ENCODE measurements at places on chromosomes 13 and 19. TPM values are rescaled to one million over a fixed set of nuclear protein-coding genes. Genes with fewer than 3 reads are reported as not detected.

GRCh38 chr19:17575871-17576757, 20.7 kb downstream of the COLGALT1 start:
- no peak for DNase-seq

GRCh38 chr19:33050110-33050509, 14.6 kb downstream of the RHPN2 start:
- no peak for DNase-seq

DNA sequence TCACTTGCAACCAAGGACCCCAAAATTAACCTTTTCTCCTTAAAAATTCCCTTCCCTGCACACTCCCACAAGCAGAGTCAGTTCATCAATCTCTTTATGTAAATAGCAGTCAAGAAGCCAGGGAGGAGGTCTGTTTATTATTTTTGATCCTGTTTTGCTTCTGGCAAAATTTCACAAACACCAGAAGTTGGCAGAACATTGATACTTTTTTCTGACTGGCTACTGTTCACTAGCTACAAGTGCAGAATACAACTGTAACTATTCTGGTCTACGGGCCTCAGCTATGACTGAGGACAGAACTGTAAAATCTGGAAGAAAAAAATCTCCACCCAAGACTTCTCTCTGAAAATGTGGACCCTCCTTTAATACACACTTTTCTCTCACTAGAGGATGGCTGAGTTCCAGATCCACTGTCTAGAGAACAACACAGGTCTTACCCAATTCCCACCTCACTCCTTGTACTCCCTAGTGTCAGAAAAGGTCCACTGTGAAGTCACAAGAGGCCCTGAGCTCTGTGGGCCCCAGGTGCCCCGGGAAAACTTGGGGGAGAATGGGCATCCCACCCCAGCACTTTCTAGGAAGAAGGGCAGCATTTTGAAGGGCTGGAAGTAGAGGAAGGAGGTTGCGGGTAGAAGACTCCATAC, 14.5 kb downstream of the STARD13 start:
- no peak for DNase-seq

GRCh38 chr13:102878481-102878880, 32.6 kb downstream of the ERCC5 start:
- no peak for DNase-seq

GRCh38 chr13:110414283-110414682, 107.2 kb downstream of the COL4A2 start:
- DNase-seq = no peak

- DNase-seq = no peak
Measured at GRCh38 chr19:40800997-40801377, 2.0 kb downstream of the EGLN2 start.

DNA sequence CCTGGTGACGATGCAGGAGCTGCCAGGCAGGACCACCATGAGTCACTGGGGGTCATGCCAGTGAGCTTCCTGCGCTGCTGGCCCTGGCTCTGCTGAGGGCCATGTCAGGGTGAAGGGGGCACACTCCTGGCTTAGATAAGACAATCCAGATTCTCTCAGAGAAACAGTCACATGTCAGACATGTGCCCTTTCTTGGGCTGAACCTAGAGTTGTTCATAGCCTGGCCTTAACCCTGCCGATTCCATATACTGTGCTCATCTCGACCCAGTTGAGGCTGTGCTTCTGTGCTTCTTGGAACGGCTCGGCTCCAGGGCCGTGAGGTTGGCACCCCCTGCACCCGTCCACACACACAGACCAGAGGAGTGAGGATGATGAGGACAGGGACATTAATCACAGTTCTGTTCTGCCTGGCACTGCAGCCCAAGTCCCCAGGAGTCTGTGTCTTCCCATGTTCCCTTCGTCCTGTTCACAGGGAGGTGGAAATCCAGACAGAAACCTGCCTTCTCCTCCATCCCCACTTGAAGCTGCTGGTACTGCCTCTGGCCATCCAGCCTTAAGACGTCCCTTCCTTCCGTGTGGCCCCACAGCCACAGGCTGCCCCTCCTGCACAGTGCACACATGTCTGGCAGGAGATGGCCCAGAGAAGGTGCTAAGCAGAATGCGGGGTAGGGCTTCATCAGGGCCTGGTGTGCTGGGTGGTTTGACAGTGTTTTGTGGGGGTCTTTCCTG, 50.0 kb downstream of the LYL1 start:
- DNase-seq = no peak

- no peak for DNase-seq
Measured at GRCh38 chr19:51361239-51361638, 4.9 kb downstream of the ETFB start.

- no peak for DNase-seq
Measured at GRCh38 chr13:94548382-94548781, 47.6 kb downstream of the TGDS start.

GRCh38 chr13:87131611-87132010, 539.6 kb upstream of the SLITRK5 start:
- DNase-seq = no peak

DNA sequence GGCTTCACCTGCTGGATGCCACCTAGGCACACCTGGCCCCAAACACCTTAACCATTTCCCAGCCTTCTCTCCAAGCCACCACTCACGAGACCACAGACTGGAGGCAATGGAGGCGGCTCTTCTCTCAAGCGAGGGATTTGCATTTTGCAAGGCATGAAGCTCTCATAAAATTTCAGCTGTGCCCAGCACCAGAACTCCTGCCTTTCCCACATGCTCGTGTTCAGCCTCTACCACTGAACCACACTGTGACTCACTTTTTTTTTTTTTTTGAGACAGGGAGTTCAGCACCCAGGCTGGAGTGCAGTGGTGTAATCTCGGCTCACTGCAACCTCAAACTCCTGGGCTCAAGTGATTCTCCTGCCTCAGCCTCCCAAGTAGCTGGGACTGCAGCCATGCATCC, 10.6 kb downstream of the NANOS3 start:
- DNase-seq = no peak

DNA sequence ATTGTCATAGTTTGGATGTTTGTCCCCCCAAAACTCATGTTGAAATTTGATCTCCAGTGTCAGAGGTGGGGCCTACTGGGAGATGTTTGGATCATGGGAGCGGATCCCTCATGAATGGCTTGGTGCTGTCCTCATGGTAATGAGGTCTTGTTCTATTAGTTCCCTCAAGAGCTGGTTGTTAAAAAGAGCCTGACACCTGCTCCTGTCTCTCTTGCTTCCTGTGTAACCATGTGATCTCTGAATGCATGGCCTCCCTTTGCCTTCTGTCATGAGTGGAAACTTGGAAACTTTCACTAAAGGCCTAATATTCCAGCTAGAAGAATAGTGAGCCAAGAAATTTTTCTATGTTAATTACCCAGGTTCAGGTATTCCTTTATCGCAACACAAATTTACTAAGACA, 311.4 kb upstream of the ATXN8OS start:
- no peak for DNase-seq

DNA sequence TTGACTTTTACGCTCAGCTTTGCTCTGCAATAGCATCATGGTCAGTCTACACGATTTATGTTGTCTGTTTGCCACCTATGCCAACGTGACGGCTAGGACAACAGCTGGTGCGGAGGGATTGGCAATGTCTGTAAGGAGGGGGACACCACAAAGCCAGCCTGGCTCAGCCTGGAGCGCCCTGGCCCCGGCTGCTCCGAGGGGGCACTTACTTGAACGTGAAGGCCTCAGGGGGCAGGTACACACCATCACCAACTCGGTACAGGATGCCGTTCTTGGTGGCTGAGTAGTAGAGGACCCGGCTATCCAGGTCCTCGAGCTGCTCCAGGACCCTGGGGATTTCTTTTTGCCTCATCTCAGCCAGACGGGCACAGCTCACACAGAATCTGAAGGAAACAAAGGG, 26.4 kb upstream of the EIF3G start:
- no peak for DNase-seq

- DNase-seq = no peak
Measured at GRCh38 chr19:6232601-6233055, 47.1 kb downstream of the MLLT1 start.

- DNase-seq = no peak
Measured at GRCh38 chr19:19538785-19539166, 711 bp downstream of the CILP2 start.

DNA sequence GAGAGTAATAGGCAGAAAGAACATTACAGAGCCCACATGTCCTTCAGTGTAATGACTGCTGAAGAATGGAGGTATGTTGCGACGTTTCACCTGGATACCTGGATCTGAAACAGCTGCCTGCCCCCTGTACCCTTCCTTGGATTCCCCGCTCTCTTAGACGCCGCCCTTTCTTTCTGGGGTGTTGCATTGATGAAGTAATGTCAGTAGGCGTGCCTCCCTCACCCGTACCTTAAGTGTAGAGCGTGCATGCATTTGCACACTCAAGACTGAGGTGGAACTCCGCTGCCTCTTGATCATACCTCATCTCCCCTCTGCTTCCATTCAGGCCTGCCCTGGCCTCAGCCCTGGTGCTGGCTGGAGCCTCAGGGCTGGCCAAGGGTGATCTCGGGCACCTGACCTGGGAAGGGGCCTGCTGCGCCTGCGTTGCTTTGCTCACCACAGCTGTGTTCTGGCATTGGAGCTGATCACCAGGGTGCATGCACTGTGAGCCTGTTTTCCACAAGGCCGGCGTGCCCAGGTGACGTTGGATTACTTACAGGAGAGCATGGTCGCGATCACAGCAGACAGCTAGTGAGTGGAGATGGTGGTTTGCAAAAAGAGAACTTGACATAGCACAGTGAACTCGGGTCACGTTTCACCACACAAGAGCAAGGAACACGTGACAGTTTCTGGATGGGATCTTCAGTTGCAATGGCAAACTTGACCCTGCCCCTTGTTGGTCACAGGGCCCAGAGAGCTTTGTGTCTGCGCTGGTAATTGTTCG, 99.0 kb downstream of the ARHGEF7 start:
- no peak for DNase-seq

DNA sequence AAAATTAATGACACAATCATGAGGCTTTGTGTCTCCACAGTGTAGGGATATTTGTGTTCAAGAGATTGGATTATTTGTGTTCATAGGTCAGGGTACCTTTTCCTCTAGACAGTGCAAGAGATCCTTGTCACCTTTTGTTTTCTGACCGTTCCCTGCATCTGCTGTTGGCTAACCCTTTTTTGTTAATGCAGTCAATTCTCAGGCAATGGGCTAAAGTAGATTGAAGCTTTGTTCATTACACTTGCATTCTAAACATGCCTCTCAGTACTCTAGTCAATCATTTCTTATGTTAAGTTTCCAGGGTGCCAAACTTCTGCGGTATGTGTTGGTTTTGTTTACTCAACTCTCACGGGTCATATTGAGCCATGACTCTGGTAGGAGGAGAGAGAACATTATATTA, 1.8 kb upstream of the MED4 start:
- DNase-seq = no peak

DNA sequence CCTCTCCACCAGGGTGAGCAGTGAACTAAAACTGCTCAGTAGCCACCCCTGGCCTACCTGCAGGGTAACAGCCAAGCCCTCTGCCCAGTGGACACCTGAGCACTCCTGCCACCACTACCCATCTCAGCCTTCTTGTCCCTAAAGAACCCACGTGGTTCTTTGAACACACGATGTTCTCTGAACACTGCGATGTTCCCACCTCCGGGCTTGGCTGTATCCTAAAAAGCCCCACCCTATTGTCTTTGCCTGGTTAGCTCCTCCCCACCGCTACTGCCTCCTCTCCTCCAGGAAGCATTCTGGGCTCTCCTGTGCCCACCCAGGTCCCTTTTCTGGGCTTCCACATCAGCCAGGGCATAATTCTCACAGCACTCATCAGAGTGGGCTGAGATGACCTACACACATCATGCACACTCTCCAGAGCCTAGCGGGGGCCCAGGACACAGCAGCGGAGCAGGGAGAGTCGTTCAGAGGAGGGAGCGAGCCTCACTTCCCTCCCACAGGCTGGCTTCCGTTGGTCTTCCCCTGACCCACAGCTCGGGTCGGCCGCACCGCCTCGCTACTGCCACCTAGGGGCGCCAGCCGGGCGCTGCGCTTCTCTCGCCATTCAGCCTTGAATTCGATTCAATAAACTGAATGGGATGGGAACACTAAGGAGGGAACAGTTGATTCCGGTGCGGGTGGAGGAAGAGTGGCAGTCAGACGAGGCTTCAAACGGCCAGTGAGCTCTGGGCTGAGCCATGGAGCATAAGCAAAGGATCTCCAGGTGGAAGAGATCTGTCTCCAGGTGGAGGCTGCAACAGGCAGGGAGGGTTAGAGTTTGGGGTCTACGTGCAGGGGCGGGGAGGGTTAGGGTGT, 3.2 kb downstream of the ELAVL1 start:
- DNase-seq = peak; percentile 97

DNA sequence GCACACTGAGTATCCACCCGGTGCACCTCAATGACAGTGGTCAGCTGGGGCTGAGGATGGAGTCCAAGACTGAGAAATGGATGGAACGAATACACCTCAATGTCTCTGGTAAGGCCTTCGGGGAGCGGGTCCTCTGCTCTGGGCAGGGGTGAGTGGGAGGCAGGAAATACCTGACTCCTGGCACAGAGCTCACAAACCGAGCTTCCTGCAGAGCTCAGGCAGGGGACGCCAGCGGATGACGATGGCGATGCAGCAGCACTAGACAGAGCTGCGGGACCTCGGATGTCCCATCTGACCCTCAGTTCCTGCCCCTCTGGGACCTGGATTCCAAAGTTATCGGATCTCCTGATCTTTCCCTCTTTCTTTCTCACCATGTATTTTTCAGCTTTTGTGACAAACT, 3.8 kb downstream of the CD22 start:
- no peak for DNase-seq

DNA sequence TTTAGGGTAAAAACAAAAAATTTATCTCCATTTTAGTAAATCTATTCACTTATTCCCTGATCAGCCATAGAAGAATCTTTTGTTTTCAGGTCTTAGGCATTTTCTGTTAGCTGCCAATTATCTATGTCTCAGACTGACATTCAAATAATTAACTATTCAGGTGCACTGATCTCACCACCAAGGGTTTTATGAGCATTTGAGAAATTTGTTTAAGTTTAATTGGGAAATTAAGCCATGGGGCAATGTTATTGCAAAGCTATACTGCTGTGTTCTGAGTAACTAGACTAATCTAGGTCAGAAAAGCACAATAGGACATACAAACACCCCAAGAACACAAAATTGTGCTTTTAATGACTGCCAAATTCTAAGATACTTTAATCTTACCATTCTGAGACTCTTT, 210.7 kb upstream of the EDNRB start:
- no peak for DNase-seq

Gene GAPDHS
- total RNA-seq = 7.3 TPM

Gene LILRA5
- not detected for total RNA-seq

Gene HTR2A
- total RNA-seq = not detected

Gene DLEU7
- not detected for total RNA-seq

Gene ZNF43
- total RNA-seq = 11.1 TPM

Gene PEG3
- 4.6 TPM for total RNA-seq

Gene PSG7
- total RNA-seq = 0.25 TPM

Gene SPIB
- total RNA-seq = not detected

Gene FCGBP
- total RNA-seq = 286 TPM
